GM20000 (cell line): ENCODE measurements at places on chromosomes 5 and 9.

- no peak for DNase-seq
These were observed 3.5 kb upstream of the SPINK5 start for GRCh38 chr5:148060309-148060708.

GRCh38 chr5:38463634-38464521, 92.6 kb downstream of the LIFR start:
- DNase-seq, result no peak

DNA sequence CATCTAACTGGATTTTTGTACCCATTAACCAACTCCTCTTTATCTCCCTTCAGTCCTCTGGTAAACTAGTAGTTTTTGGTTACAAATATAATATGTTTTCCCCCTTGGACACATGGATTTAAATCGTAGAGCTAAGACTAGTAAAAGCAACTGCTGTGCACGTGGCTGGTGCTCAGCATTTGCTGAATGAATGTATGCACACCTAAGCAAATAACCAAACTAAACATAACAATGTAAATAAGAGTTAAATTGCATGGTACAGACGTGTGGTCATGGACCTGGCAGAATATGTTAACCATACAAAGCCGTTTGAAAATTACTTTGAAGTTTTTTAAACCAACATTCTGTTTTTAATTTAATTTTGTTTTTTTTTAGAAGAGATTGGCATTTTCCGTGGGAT, 65.2 kb upstream of the FYB1 start:
- no peak for DNase-seq

- no peak for DNase-seq
These were observed 198.2 kb downstream of the SAXO1 start for GRCh38 chr9:18834740-18835361.

DNA sequence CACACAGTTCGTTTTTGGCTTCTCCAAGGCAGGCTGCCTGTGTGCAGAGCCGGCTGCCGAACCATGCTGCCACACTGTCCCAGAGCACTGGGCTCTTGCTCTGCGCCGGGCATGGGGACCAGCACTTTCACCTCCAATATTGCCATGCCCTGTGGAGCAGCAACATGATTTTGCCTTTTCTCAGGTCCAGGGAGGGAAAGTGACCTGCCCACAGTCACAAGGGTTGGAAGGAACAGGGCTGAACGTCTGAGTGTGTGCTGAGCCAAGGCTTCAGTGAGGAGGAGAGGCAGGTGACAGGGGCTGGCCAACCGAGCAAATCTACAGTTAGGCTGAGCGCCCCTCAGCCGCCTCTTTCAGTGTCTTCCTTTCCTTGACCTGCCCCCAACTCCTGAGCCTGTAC, 34.0 kb upstream of the SYNPO start:
- DNase-seq, result no peak

DNA sequence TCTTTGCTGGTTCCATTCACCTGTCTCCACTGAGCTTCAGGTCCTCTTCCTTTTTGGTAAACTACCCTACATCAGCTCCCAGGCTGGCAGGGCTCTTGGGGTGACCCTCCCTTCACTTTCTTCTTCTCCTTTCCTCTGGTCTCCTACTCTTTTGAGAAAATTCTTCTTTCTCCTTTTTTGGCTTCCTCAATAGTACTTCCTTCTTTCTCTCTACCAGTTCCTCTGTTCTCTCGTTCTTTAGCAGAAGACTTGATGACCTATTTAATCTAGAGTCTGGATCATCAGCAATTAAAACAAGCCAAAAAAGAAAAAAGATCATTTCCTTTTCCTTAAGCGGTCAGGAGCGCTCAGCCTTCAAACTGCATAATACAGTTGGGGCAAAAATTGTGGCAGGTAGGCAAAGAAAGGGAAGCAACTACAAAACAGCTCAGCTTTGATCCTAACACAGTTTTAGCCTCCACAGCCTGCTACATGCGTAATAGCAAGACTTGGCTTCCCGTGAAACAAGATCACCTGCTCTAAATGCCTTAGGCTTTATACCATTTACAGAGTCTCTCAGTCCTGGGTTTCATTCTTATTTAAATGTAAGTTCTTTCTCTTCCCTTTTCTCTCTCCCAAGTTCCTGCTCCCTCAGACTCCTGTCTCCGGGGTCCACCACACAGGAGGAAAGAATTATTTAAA, 14.0 kb upstream of the GSN start:
- no peak for DNase-seq

- DNase-seq, result no peak
These were observed 270.5 kb upstream of the SLC30A5 start for GRCh38 chr5:68823301-68823700.

- no peak for DNase-seq
These were observed 316.6 kb downstream of the TLE1 start for GRCh38 chr9:81372628-81373191.

DNA sequence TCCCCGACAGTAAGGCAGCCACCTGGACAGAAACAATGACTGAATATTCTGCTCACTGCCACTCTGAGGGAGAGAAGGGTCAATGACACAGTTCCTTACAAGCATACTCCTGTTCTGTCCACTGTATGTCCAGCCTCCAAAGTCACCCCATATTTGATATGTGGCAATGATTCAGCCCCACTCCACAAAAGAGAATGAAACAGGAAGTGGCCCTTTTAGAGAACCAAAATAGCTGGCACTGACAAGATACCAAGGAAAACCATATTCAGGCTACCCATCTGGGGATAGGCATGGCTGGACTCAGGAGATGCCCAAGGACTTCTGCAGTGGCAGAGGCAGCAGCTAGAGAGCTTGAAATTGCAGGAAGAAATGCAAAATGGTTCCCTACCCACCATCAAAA, 12.8 kb upstream of the GFRA3 start:
- no peak for DNase-seq

- DNase-seq, result no peak
These were observed 34.5 kb downstream of the TXNDC8 start for GRCh38 chr9:110303133-110303532.

- DNase-seq, result no peak
These were observed at the start of gene CDX1 for GRCh38 chr5:150166650-150167511. Gene CDX1 (plus strand): TSS chr5:150166778. CDS start chr5:150166877, 99 bp downstream.

- DNase-seq, result peak; percentile 76
These were observed 74.3 kb downstream of the SEC61B start for GRCh38 chr9:99296291-99296951.

DNA sequence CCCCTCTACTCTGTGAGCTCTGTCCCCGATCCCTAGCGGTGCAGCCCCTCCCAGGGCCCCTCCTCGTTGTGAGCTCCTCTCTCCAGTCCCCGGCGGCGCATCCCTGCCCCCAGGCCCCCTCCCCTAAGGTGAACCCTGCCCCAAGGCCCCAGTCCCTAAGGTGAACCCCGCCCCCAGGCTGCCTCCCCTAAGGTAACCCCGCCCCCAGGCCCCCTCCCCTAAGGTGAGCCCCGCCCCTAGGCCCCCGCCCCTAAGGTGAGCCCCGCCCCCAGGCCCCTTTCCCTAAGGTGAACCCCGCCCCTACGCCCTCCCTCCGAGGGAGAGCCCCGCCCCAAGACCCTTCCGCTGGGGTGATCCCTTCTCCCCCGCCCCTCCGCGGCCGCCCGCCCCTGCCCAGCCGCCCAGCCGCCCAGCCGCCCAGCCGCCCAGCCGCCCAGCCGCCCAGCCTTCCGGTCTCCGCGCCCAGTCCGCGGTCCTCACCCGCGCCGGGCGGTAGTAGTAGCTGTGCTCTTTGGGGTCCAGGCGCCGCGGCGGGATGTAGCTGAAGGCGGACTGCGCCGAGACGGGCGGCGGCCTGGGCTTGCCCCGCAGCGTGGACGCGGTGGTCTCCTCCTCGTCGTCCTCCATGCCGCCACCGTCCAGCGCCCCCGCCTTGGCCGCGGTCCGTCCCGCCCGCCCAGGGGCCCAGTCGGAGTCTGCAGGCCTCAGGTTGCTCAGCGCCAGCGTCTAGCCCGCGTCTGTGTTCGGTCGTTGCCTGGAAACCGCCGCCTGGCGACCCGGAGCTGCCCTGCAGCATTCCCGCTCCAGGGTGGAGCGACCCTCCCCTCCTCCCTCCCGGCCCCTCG, at the start of gene CFAP90:
Gene CFAP90 (minus strand): TSS at position 739 of the 845 bp plus-strand sequence. CDS start 112 bp downstream, at position 627.
- DNase-seq, result peak; percentile 38

DNA sequence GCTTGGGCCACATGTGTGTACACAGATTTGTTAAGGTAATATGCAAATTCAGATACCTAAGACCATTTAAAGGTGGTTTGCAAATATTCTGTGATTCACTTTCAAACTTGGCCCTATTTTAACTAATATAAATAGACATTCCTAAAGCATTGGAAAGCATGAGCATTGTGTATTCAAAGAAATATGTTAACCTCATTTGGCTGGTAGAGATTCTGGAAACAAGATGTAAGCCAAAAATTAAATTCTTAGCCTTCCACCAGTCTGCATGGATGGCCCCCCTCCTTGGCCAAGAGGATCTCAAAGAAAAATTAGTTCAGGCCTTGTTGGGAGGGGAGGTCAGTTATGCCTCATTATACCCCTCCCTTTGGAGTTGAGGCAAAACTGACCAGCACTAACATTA, 38.7 kb upstream of the C6 start:
- DNase-seq, result no peak

- DNase-seq, result no peak
These were observed 36.2 kb downstream of the SLC36A1 start for GRCh38 chr5:151483647-151484046.

GRCh38 chr5:151684690-151685361, 1.9 kb downstream of the SPARC start:
- no peak for DNase-seq

DNA sequence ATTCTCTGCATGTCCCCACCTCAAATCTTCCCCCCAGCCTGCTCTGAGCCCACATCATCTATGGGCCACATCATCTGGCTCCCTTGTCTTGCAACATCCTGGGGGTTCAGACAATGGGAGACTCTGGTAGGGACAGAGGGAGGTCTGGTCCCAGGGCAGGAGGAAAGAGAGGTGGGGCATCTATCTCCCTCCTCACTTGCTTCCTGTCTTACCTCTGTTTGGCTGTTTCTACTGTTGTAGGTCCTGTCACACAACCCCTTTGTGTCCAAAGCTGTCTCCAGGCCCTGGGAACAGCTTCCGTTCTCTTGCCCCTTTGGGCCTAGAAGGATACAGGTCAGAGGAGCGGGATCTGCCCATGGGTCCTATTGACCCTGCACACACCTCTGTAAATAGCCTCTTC, 227.2 kb downstream of the NSG2 start:
- no peak for DNase-seq

DNA sequence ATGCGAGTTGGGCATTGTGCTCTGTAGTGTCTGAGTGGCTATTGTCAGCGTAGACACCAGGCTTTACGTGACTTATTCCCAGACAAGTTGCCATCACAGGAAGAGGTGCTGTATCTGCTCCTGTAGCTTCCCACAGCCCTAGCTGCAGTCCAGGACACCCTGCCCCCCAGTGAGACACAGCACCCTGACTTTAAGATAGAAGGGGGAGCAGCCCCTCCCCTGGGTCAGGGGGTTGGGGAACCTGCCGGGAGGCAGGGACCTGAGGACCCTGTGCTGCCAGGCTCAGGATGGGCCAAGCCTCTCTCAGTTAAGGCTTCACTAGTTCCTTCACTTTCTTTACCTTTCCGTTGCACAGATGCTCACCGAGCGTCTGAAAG, 75.4 kb downstream of the NEK6 start:
- DNase-seq, result no peak

GRCh38 chr9:122777935-122778627, 10.7 kb upstream of the OR5C1 start:
- DNase-seq, result no peak

DNA sequence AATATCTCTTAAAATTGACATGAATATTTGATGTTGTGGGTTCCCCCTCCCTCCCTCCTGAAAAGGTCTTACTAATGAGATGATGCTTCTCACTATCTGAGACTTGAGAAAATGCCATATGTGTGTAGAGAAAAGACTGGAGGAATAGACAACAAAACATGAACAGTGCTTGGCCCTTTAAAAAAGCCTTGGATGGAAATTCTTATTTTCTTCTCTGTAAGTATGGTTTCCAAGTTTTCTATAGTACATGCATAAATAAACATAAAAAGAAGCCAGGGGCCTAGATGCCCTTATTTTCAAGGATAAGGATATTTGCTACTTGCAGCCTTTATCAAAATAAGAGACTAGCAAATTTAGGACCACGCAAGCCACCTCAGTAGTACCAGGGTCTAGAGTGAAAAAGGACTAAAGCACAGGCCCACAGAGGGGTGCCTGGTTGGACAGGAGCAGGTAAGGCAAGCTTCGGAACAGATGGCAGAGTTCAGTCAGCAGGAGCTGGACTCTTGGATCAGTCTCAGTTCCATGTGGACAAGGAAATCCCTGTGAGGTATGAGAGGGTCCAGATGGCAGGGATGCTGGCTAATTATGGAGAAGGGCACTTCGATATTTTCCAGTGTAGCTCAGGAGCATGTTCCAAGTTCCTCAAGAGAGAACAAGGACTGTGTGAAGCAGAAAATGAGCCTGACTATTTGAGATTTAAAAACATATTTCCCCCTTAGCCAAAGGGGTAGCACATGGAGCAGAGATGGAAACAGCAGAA, 4.6 kb upstream of the ANP32B start:
- DNase-seq, result no peak

DNA sequence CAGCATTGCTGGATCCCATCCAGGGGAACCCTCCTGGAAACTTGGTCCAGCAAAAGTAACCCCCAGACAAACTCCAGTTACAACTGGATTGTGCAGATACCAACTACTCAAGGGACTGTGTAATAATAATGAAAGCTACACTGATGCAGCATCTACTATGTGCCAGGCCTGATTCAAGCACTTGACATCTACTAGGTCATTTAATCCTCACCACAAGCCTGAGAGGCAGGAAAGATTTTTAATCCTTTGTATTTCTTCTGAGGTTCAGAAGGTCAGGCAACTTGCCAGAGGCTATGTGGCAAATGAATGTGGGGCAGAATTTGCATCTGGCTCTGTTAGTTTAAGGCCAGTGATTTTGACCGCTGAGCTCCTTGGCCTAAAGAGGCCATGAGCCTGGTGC, 29.5 kb upstream of the FOXI1 start:
- no peak for DNase-seq

GRCh38 chr9:113219969-113220368, 1.1 kb downstream of the FKBP15 start:
- DNase-seq, result peak; percentile 43

DNA sequence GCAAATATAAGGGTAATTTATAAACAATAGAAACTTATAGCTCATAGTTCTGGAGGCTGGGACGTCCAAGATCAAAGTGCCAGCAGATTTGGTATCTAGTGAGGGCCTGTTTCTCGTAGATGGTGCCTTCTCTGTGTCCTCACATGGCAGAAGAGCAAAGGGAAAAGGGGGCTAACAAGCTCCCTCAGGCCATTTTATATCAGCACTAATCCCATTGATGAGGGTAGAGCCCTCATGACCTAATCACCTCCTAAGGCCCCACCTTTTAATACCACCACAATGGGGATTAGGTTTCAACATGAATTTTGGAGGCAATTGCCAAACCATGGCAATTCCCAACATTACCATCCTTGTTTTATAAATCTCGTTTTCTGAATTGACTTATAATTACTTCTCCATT, 259.8 kb downstream of the ARRDC3 start:
- no peak for DNase-seq

- DNase-seq, result peak; percentile 38
These were observed 48.0 kb downstream of the IPO11 start for GRCh38 chr5:62460578-62460983.
